ENCODE measurements at places on chromosomes 7 and 10.

GRCh38 chr7:2043316-2044039, 189.3 kb downstream of the MAD1L1 start:
- no peak for DNase-seq

DNA sequence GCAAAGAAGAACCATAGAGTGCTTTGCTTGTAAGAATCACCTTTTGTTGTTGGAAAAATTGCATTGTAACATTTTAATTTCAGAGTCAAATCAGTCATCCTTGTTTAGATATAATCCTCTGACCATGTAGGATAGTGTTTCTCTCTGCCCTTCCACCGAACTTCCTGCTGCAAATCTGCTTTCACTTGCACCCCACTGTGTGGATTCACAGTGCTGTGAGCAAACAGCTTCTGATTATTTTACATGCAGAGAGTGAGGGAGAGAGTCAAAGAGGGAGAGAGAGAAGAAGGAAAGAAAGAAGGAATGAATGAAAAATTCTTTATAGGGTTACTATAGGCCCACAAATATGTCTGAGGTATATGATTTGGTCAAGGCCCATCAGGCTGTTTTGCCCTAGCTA, 30.0 kb upstream of the SEM1 start:
- DNase-seq, result no peak

DNA sequence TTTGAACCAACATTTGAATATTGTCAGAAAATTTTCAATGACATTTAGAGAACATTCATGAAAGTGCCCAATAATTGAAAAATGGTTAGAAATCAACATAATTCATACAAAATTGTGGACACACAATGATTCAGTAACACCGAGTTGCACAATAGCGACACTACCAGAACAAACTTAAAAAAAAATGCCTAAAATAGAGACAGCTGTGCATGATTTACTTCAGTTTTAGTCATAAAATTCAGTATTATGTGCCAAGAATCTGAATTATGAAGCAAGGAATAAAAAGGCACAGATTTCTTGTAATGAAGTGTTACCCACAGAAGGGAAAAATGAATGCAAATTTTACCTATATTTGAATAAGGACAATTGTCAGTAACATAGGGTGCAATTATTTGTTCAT, 396.0 kb downstream of the SEMA3D start:
- peak; percentile 48 for DNase-seq

GRCh38 chr10:84428711-84429110, 100.3 kb downstream of the CCSER2 start:
- DNase-seq, result no peak

DNA sequence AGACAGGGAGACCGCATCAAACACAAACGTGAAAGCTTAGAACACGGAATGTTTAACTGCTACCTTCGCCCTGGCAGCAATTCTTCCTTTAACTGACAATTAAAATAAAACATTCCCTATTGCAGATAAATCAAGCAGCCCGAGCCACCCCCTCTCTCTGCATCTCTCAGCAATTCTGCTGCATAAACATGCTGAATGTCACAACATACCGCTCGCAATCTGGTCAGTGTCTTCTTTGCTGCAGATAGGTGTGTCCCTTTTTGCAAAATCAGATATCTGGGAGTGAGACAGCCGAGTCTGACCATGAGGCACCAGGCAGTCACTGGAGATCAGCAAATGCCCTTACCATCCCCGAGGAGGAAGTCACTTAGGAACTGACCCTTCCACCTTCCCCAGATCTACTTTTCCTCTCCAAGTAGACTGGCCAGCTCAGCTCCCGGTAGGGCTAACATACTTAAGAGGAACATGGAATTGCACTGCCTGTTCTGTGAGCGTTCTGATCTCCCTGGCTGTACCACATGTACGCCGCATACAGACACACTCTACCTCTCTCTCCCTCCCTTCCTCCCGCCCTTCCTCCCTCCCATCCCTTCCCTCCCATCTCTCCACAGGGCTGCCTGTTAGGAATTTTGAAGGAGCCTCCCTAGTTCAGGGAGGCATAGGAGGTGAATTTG, at the start of gene FRMD4A:
TSS of gene FRMD4A (minus strand) at position 537 of the 674 bp plus-strand sequence.
- DNase-seq, result no peak

Data from skeletal muscle cell (primary cell).